ENCODE measurements at places on chromosomes 13 and 19.

DNA sequence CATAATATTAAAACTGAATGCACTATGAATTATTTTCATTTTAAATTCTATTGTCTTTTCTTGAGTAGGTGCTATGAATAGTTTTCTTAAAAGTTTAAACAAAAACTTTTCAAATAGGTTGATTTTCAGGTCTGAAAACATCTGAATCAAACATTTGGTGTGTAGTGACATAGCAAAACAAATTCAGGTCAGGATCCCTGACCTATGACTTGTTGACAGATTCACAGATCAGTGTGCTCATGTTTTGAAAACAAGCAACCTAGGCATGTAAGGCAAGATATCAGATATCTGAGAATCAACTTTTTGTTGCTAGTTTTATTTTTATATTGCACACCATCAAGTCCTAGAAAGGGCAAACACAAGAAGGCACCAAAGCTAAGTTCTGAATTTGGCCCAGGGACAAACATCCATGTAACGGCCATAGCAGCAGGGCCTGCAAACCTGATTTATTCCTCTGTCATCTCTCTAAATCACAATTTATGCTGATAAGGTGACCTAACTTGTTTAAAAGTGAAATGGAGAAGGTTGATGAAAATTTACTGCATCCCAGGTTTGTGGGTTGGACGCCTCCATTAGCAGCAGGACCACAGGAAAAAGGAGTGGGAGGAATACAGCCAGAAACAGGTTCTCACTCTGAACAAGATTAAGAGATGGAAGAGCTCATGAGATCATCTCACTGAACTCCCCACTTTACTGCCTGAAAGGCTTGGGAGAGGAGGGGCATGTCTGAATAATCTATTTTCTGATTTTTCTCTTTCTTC is 337.7 kb downstream of the KCNRG start:
- no peak for DNase-seq
- no peak overlapping the region for H3K4me3 ChIP-seq
- H3K27me3 ChIP-seq = peaks cover 8% of the 10 kb centered on the region
- peaks cover 18% of the 10 kb centered on the region for H3K4me1 ChIP-seq

- H3K4me3 ChIP-seq = no peak overlapping the region
Measured at GRCh38 chr13:90068658-90069057, 1278.8 kb upstream of the MIR17HG start.

- no peak for DNase-seq
- no peaks in the 10 kb centered on the region for H3K36me3 ChIP-seq
Measured at GRCh38 chr13:113874579-113875428, 10.9 kb upstream of the GAS6 start.

GRCh38 chr13:59861676-59862075 is 302.1 kb downstream of the DIAPH3 start:
- no peaks in the 10 kb centered on the region for H3K4me1 ChIP-seq
- no peak for DNase-seq
- no peaks in the 10 kb centered on the region for H3K36me3 ChIP-seq
- H3K4me3 ChIP-seq = no peak overlapping the region

DNA sequence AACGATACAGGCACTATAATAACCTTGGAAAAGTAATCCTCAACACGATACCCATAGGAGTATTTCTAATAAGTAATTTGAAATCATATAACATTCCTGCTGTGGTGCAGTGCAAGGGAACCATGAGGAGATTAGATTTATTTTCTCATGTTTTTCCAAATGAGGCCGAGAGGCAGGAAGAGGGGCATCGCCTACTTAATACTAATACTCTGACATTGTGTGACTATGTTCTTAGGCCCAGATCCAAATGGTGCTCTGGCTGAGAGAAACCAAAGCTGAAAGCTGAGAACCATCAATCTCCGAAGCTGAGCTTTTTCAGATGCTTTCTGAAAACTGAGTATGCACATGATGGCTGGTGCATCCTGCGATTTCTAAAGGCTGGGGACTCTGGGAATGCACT is 248.0 kb upstream of the MAB21L1 start:
- no peak overlapping the region for H3K4me3 ChIP-seq
- H3K27ac ChIP-seq = no peak overlapping the region
- no peak for DNase-seq
- H3K27me3 ChIP-seq = peaks cover 13% of the 10 kb centered on the region

DNA sequence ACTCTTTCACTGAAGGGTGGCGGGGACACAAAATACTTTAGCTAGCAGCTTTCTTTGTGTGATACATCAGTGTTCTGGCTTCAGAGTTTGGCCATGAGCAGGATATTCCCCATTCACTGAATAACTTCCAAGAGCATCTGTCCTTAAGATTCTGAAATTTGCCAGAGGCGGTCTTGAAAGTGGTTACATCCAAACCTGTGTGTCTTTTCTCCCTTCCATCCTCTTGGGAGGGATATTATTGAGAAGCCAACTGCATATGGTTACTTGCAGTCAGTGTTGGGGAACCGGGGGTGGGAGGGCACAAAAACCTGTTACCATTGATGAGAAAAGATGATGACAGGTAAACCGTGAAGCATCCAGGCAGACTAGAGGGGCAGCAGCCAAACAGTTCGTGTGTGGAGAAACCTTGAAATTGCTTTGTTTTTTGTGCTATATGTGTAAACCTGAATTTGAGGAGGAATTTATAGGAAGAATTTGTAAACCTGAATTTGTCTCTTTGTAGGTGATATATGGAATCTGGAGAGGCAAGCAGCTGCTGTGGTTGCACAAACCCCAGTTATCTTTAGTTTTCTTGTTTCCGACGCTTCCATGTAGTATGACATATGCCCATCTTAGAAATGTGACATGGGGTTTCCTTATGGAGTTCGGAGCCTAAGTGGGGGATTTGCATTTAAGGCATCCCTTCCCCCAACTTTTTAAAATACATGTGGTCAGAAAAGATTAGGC is 104.8 kb downstream of the WDFY2 start:
- H3K4me3 ChIP-seq = no peak overlapping the region
- no peak for DNase-seq
- H3K36me3 ChIP-seq = peaks cover 6% of the 10 kb centered on the region
- peaks cover 14% of the 10 kb centered on the region for H3K4me1 ChIP-seq

- H3K36me3 ChIP-seq = no peaks in the 10 kb centered on the region
- H3K27ac ChIP-seq = no peak overlapping the region
- no peak overlapping the region for H3K4me3 ChIP-seq
- DNase-seq = no peak
- peaks cover 11% of the 10 kb centered on the region for H3K4me1 ChIP-seq
Measured at GRCh38 chr19:38061294-38061693, 154.3 kb downstream of the SIPA1L3 start.

DNA sequence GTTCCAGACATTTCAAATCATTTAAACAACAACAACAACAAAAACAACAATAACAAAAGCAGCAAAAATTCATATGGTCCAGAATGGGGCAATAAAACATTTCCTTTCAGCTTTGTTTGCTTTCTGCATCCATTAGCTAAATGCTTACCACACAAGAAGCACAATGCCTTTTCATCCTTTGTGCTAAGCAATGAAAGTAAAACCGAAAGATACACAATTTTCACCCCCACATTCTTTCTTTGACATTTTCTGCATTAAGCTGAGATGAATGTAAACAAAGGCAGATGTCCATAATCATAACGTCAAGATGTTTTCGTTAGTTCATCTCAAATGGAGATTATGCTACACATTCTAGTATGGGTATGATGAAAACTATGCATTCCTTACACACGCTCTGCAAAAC is 568.5 kb downstream of the SLITRK6 start:
- H3K4me3 ChIP-seq = no peak overlapping the region
- H3K27me3 ChIP-seq = no peaks in the 10 kb centered on the region
- no peaks in the 10 kb centered on the region for H3K4me1 ChIP-seq
- DNase-seq = no peak
- H3K27ac ChIP-seq = no peak overlapping the region
- no peaks in the 10 kb centered on the region for H3K36me3 ChIP-seq

DNA sequence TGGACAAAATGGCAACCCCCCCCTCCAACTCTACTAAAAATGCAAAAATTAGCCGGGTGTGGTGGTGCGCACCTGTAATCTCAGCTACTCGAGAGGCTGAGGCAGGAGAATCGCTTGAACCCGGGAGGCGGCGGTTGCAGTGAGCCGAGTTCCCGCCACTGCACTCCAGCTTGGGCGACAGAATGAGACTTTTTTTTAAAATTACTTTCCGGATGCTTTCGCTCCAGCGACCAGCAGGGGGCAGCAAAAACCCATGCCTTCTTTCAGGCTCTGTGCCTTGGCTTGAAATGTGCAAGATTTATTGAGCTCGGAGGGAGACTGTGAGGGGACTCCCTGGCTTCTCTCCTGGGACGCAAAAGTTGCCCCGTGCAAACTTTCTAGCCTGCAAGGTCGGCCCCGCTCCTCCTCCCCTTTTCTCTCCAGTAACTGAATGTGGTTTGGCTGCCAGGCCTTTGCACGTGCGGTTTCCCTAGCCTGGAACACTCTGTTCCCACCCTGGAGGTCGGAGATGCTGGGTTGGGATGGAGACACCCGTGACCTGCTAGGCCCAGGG is 61.4 kb upstream of the NFIC start:
- H3K4me3 ChIP-seq = no peak overlapping the region
- H3K27me3 ChIP-seq = peaks cover 11% of the 10 kb centered on the region
- DNase-seq = peak; percentile 89
- no peak overlapping the region for H3K27ac ChIP-seq
- H3K4me1 ChIP-seq = no peaks in the 10 kb centered on the region
- no peaks in the 10 kb centered on the region for H3K36me3 ChIP-seq

DNA sequence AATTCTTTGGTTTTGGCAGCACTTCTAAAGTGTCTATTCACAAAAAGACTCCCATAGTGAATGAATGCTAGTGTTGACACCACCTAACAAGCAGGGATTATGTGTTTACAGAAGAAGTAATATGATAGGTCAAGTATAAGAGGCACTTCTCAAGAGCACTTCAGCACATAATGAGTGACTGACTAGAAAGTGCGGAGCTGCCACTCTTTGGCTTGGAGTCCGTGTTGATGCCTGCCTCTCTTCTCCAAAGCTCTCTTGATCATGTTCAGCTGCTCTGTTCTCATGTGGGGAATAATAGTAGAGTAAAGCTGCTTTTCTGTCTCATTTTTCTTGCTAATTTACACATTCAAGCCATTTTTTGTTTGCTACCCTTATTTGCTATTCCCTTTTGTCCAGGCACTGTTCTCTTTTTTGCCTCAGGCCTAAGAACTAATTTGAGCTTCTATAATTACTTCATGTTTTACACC is 22.7 kb upstream of the MAB21L1 start:
- DNase-seq = no peak
- no peak overlapping the region for H3K27ac ChIP-seq
- no peaks in the 10 kb centered on the region for H3K27me3 ChIP-seq
- no peaks in the 10 kb centered on the region for H3K4me1 ChIP-seq

DNA sequence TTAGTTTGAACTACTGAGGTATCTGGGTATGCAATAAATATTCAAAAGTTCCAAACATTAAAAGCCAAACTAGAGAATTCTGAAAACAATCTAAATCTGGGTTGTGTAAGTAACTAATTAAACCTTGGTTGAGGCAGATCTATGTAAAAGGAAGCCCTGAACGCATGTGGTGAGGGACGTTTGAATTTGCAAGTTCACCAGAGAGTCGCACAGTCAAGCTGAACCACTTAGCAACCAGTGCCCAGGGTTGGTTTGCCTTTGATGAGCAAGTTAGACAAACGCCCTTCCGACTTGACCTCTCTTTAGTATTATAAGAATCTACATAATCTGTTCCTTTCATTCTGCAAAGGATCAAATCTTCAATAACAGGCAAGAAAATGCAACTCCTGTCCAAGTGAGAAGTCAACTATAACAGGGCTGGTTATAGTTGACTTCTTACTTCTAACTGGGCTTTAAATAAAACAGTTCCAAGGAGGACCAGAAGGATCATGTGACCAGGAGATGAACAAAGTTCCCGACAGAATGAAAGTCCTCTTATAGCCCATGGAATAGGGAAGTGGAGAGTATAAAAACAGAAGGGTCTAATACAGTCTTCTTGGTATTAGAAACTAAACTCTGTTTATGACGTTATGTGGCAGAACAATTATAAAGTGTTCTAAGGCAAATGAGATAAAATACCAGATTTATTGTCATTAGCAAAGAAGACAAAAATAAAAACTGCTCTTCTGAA is 40.6 kb downstream of the PHF11 start:
- DNase-seq = no peak
- H3K27me3 ChIP-seq = no peaks in the 10 kb centered on the region
- H3K36me3 ChIP-seq = peaks cover 26% of the 10 kb centered on the region
- H3K4me3 ChIP-seq = no peak overlapping the region
- peaks cover 28% of the 10 kb centered on the region for H3K4me1 ChIP-seq
- no peak overlapping the region for H3K27ac ChIP-seq

- H3K4me1 ChIP-seq = peaks cover 19% of the 10 kb centered on the region
- no peaks in the 10 kb centered on the region for H3K27me3 ChIP-seq
- no peak overlapping the region for H3K4me3 ChIP-seq
- H3K36me3 ChIP-seq = peaks cover 30% of the 10 kb centered on the region
- DNase-seq = peak; percentile 85
Measured at GRCh38 chr19:34345947-34346351, 19.0 kb upstream of the GPI start.

DNA sequence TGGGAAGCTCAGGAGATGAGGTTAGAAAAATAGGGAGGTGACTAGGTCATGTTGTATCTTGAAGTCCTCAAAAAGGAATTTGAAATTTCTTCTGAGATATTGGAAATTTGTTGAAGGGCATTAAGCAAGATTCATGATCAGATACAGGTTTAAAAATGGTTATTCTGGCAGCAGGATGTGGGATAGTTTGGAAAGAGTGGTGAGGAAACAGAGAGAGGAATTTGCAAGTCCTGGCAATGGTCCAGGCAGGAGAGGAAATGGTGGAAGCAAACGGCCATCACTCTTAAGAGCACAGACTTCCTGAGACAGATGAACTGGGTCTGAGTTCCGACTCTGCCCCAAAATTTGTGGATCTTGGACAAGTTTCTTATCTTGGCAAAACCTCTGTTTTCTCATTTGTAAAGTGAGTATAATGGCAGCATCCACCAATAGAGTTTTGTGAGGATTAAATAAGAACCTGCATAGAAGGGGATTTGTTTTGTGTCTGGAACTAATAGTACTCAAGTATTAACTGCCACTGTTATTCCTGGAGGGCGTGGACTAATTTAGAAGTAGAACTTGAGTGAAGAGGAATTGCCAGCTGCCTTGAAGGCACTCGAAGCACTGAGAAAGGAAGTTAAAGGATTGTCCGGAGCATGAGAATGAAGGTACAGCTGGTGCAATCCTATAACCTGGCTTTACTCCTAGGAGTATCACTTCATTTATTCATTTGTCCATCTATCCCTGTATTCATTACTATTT is 99.6 kb downstream of the CCNA1 start:
- no peaks in the 10 kb centered on the region for H3K36me3 ChIP-seq
- DNase-seq = no peak
- peaks cover 4% of the 10 kb centered on the region for H3K27me3 ChIP-seq
- no peaks in the 10 kb centered on the region for H3K4me1 ChIP-seq
- H3K27ac ChIP-seq = no peak overlapping the region
